Activated CD4-positive, CD25-positive, alpha-beta regulatory T cell treated with anti-CD3 and anti-CD28 coated beads, Interleukin-2, amount 50 U/mL, for 16 hours (primary cell): ENCODE measurements at places on chromosomes 1 and 21.

DNA sequence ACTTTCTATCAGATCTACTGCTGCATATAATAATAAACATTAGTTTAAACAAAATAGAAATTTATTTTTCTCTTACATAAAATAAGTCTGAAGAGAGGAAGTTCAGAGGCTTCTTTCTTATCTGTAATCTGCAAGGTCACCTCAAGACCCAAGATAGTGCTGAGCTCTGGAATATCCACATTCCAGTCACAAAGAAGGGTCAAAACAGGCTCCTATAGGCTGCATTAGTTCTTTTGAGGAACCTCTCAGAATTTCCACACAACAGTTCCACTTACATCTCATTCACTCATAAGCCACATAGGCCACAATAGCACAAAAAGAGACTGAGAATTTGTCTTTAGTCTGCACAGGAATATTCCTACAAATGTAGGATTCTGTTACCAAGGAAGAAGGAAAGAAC is 15.4 kb downstream of the DYNLT5 start:
- DNase-seq = no peak

- DNase-seq = no peak
These were observed 58.5 kb downstream of the WNT9A start for GRCh38 chr1:227889047-227889862.

- no peak for DNase-seq
These were observed 28.0 kb upstream of the LSS start for GRCh38 chr21:46256501-46256994.

GRCh38 chr1:12142141-12142823 is 24.5 kb upstream of the TNFRSF1B start:
- no peak for DNase-seq

- no peak for DNase-seq
These were observed 89.6 kb upstream of the HNRNPU start for GRCh38 chr1:244953901-244954300.

DNA sequence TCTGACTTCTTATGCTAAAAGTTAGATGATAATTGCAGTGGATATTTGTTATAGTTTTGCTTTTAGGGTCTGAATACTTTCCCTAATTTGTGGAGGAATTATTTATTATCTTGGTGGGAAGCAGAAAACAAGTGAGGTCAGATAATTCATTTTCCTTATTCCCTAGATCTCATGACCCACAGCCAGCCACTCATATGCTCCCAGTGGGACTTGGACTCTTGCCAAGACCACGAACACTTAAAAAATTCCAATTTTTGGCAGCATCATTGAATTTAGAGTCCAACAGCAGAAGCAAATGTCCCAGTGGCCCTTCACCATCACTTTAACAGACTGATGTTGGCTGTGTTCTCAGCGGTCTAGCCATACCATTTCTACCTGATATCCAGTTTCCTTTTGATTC is 204.2 kb downstream of the HMCN1 start:
- DNase-seq = no peak

DNA sequence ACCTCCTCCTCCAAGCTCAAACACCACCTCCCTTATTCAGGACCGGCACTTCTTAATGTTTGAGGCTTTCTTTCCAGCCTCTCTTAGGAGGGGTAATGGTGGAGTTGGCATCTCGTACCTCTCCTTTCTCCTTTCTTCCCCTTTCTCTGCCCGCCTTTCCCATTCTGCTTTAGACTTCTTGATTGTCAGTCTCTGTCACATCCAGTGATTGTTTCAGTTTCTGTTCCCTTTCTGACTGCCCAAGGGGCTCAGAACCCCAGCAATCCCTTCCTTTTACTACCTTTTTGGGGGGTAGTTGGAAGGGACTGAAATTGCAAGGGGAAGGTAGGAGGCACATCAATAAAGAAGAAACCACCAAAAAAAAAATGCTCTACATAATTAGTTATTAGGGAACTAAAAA is 5.6 kb downstream of the ELK4 start:
- DNase-seq = no peak

DNA sequence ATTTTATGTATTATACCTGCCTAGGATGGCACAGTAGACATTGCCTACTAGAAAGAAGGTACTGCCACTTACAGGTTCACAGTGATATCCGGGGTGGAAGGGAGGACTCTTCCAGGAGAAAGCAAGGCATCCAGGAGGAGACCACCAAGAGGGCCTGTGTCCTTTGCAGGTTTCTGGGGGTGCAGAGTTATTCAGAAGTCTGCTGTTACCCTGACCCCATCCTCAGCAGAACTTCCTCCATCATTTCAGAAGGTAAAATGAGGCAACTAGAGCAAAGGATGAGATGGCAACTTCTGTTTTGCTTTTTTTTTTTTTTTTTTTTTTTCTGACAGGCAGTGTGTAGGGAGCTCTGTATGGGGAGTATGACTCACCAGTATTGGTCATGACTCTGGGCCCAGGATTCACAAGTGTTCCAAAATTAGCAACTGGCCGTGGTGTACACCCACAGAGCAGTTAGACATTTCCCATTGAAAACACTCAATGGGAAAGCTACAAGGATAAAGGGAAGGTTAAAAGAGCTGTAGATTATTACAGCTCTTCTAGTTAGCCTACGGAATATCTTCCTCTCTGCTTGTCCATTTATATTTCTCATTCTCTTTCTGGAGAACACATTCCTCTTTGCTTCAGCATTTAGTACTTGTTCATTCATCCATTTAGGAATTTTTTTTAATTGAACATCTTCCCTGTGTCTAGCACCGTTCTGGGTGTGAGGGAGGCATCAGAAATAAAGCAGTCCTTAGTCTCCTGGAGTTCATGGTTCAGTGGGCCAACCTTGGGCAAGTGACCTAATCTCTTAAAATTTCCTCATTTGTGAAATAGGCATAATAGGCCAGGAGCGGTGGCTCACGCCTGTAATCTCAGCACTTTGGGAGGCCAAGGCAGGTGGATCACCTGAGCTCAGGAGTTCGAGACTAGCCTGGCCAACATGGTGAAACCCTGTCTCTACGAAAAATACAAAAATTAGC is 50.5 kb upstream of the PPP2R5A start:
- no peak for DNase-seq

DNA sequence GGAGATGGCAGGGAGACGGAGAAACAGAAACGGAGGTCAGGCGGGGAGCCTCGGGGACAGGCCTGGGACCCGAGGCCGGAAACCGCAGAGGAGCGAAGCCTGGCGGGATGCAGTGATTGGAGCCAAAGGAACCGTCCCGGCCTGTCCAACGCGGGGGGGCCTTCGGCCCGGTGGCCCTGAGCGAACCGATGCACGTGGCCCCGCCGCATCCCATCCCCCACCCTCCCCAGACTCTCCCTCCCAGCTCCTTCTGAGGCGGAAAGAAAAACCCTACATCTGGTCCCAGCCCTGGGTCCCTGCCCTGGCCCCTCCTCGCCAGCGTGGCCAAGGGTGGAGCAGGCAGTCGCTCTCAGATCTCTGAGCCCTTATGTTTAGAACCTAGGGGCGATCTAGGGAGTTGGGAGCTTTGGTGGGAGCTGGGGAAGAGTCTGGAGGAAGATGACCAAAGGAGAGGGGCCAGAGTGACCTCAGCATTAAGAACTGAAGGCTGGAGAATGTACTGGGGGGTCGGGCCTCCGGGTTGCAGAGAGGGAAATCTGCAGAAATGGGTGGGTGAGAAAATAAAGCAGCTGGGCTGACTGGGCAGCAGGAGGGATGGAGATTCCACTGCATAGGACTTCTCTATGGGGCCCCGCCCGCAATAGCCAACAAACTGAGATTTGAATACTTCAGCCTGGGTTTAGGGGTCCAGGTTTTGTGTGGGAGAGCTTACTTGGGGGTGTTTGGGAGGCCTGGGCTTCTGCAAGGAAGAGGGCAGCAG is 1.5 kb upstream of the CRABP2 start:
- no peak for DNase-seq
